ENCODE measurements at places on chromosomes 3 and 15.

- DNase-seq = no peak
These were observed 60.3 kb downstream of the UBE3A start for GRCh38 chr15:25378501-25378901.

DNA sequence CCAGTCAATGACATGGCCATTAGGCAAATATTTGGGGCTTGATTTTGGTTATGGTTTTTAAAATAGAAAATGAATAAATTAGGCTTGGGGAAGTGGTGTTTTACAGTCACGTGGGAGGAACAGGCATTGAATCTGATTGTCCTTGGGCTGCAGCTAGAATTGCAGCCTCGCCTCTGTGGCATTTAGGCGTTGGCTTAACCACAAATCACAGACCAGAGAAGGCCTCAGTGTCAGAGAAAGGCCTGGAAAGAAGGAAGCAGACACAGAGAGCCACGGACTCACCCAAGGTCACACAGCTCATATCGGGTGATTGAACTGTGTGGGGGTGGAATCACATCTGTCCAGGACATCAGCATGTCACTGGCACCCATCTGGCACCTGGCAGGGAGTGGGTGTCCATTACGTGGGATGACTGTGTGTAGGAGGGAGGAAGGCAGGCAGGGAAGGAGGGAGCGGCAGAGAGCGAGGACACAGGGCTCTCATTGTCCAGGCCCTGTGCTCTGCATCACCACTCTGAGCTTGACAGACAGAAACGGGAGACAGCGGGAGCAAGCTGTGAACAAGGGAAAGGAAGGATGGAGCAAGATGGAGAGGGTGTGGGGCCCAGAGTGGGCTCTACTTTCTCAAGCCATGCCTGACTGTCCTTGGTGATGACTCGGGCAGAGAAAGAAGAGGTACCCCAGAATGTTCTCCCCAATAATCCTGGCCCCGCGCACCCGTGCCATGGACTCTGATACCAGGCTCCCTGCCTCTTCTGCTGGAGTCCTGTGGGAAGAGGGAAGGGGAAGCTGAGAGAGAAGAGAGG lies 186.4 kb downstream of the FAM43A start:
- no peak for DNase-seq

GRCh38 chr3:47406762-47407149 lies 25.9 kb downstream of the PTPN23 start:
- no peak for DNase-seq

DNA sequence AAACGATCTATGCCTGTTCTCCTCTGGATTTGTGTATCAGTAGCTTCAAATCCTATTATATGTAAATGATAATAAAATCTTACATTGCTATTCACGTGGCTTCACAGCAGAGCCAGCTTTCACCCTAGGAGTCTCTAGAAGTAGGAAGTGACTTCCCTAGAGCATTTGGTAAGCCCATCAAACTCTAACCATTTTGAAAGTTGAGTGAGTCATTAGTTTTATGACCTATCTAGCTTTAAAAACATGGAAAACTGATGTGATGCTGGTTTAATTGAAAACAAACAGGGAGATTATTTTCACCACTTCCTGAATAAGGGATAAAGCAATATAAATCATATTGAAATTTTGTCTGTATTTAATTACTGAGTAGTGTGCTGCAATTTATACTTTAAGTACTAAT lies 275.2 kb downstream of the EPHA6 start:
- no peak for DNase-seq

GRCh38 chr3:113721636-113722035 lies 24.4 kb downstream of the NAA50 start:
- no peak for DNase-seq

Data from stimulated activated CD8-positive, alpha-beta memory T cell treated with anti-CD3 and anti-CD28 coated beads, Interleukin-7, amount 100 ng/mL, for 4 hours (primary cell).